T47D (cell line): ENCODE measurements at places on chromosomes 11 and 22.
A peak's percentile ranks its signal among the peaks of the same experiment; 100 is the strongest.

GRCh38 chr22:39244496-39245129 is at the start of gene PDGFB:
PDGFB (minus strand) TSS chr22:39244982; CDS start chr22:39243963, 1,019 bp downstream.
- peak; percentile 80 for DNase-seq

GRCh38 chr11:102361086-102362031 is 14.3 kb downstream of the BIRC2 start:
- DNase-seq: no peak

DNA sequence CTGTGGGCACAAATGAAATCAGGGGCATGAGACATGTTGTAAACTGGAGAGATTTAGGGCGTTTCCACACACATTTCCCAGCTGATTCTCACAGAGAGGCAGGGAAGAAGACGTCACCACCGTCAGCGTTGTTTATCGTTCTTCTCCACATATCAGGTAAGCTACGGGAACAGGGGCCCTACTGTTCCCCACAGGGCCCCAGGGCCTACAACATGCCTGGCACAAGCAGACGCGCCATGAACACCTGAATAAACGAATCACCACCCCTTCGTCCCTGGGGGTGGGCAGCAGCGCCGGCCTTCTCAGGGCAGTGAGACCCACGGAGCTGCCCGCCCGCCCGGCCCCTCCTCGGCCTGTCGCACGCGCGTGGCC is 342 bp downstream of the EFCAB6 start:
- DNase-seq: no peak

DNA sequence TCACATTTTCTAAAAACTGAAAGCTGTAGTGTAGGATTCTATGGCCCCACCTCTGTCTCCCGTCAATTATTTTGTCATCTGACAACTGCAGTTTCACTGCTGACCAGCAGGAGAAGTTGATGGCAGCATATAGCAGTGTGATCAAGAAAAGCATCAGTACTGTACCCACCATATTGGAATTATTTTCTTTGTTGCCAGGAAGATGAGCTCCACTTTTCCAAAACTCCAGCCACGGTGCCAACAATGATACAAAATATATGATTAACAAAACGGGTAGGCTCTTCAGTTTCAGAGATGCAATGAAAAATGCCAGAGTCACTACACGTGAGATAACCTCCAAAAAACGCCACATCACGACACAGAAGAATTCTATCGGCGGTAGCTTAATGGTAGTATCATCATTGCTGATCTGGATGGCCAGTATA is 41.3 kb downstream of the XKR3 start:
- DNase-seq: no peak

GRCh38 chr11:19426011-19426755 is 185.4 kb upstream of the E2F8 start:
- no peak for DNase-seq

GRCh38 chr11:12319461-12319951 is 57.9 kb upstream of the PARVA start:
- DNase-seq: no peak

DNA sequence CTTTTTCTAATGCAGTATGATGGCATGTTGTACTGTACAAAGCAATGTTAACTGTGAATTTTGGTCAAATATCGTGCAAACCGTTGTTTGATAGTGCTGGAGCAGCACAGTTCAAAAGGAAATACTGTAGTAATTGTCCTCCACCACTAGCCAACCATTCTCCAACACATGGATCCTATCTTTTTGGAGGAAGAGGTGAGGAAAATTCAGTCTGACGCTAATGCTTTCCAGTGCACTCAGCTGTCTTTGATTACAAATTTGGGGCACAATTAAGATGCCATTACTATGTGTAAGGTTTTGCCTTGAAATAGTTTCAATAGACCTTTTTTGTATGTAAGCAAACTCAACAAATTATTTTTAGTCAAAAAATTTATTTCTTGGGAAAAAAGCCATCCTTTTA is 240.5 kb upstream of the CCDC179 start:
- DNase-seq: no peak

- DNase-seq: no peak
Measured at GRCh38 chr22:30816413-30816812, 121.7 kb downstream of the OSBP2 start.

DNA sequence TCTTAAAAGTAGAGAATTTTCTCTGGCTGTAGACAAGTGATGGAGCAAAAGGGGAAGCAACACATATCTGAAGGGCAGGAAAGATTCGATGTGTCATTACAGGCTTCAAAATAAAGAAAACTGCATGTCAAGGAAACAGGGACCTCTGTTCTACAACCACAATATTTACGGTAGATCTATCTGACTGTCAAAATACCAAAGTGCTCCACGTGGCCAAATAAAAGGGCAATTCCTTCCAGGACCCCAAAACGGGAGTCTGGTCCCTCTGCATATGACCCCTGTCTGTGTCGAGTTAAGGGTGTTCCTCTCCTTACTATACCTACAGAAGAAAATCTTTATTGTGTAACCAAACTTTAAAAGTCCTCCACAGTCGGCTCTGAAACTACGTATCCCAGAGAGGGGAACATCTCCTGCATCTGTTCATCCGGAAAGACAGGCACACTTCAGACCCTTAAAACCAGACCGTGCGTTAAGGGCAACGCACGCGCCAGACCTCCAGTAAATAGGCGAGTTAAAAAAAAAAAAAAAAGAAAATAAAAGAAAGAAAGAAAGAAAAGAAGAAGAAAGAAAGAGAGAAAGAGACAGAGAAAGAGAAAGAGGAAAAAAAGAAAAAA is 756 bp downstream of the CLNS1A start:
- no peak for DNase-seq
